ENCODE measurements at places on chromosomes 2 and 18. TPM values are rescaled to one million over a fixed set of nuclear protein-coding genes. Genes with fewer than 3 reads are reported as not detected.

Gene KCNJ3
- not detected for polyA plus RNA-seq

- no peak for DNase-seq
Measured at GRCh38 chr18:50956116-50956515, 11.7 kb upstream of the ELAC1 start.

Gene RELCH
- 11.7 TPM for polyA plus RNA-seq

DNA sequence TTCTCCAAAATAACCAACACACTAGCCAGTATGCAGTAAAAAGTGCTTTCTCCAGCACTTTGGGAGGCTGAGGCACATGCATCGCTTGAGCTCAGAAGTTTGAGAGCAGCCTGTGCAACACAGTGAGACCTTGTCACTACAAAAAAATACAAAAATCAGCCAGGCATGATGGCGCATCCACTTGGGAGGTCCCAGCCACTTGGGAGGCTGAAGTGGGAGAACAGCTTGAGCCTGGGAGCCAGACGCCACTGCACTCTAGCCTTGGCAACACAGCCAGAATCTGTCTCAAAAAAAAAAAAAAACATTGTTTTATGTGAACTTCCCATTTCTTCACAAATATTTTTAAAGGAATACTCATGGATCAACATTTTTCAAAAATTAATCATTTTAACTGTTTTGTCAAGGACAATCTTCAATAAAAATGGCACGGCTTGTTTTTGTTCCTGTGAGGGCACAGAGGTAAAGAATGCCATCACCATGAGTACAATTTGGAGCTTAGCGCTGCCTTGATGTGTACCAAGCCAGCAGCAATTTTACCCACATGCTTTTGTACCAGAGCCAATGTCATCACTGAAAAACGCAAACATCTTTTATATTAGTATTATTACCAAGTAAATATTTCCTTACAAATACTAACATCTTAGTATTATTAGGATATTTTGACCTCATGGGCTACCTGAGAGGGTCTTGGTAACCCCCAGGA is 26.7 kb downstream of the RAB1A start:
- DNase-seq, result no peak

- no peak for DNase-seq
Measured at GRCh38 chr18:4058179-4058578, 396.9 kb downstream of the DLGAP1 start.

DNA sequence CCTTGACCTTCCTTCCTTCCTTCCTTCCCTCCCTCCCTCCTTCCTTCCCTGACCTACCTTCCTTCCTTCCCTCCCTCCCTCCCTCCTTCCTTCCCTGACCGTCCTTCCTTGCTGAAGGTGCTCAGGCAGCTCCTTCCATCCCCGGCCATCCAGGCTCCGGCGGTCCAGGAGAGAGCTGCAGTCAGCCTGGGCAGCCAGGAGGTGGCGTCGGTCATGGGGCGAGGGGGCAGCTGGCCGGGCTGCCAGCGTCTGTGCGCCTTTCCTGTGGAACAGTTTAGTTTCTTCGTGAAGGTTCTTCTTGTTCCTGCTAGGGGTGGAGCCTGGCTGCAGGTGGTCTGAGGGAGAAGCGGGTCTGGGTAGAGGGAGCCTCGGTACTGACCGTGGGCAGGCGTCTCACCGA is 15.7 kb downstream of the GPR35 start:
- no peak for DNase-seq

- DNase-seq, result no peak
Measured at GRCh38 chr18:9700261-9700796, 7.8 kb upstream of the RAB31 start.

- DNase-seq, result no peak
Measured at GRCh38 chr2:66000901-66001300, 434.0 kb upstream of the MEIS1 start.

Gene ARHGAP15
- polyA plus RNA-seq, result 65.9 TPM

- no peak for DNase-seq
Measured at GRCh38 chr18:50396005-50396660, 21.3 kb downstream of the SKA1 start.

- peak; percentile 76 for DNase-seq
Measured at GRCh38 chr18:58991167-58991798, 126.6 kb downstream of the ZNF532 start.

DNA sequence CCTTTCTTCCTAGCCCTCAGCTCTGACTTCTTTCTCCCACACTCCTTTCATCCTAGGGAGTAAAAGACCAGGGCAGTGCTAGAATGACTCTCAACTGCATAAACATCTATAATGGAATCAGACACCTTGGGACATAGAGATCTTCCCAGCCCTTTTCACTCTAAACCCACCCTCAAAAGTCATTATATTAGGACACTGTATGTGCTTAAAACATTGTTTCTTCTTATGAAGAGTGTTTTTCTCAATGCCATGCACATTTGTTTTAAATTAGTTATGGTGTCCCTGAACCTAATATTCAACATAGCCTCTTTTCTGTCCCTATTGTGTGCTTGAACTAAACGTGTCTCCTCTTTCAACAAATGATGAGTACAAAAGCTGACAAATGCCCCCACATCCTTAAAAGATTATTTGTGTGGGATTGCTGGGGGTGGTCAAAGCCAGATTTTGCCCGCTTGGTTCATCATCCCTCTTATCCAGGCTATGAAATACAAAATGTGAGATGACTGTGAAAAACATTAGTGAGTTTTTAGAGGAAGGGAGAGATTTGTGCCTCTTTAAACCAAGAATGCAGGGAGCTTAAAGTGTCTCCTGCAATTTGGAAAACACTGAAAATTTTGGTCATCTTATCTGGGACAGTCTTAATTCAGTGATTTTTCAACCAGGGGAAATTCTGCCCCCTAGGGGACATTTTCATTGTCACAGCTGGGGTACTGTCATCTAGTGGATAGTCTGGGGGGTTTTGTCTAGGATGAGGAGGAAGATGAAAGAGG is 29.0 kb downstream of the SERPINB5 start:
- no peak for DNase-seq

DNA sequence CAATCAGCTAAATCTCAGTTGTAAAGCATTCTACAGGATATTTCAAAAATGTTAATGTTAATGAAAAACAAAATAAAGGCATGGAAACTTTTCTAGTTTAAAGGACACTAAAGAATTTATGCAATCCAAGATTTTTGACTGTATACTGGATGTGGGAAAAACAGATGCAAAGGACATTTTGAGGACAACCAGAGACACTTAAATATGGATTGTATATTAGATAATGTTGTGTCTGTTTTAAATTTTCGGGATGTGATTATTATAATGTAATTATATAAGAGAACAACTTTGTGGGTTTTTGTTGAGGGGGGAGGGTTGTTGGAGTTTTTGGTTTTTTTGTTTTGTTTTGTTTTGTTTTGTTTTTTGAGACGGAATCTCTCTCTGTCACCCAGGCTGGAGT is 30.9 kb downstream of the PSMA8 start:
- DNase-seq, result no peak

DNA sequence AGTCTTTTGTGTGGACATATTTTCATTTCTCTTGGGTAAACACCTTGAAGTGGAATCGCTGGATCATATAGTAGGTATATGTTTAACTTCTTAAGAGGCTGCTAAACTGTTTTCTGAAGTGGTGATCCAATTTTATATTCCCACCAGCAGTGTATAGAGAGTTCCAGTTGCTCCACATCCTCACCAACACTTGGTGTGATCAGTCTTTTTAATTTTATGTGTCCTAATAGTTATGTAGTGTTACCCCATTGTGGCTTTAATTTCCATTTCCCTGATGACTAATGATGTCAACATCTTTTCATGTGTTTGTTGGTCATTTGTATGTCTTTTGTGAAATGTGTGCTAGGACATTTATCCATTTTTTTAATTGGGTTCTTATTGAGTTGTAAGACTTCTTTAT is 56.9 kb downstream of the DGKD start:
- DNase-seq, result no peak

Gene CYTIP
- polyA plus RNA-seq, result 76.5 TPM

- no peak for DNase-seq
Measured at GRCh38 chr2:226818930-226819329, 16.9 kb upstream of the RHBDD1 start.

- no peak for DNase-seq
Measured at GRCh38 chr18:51164342-51164741, 33.1 kb downstream of the MEX3C start.

DNA sequence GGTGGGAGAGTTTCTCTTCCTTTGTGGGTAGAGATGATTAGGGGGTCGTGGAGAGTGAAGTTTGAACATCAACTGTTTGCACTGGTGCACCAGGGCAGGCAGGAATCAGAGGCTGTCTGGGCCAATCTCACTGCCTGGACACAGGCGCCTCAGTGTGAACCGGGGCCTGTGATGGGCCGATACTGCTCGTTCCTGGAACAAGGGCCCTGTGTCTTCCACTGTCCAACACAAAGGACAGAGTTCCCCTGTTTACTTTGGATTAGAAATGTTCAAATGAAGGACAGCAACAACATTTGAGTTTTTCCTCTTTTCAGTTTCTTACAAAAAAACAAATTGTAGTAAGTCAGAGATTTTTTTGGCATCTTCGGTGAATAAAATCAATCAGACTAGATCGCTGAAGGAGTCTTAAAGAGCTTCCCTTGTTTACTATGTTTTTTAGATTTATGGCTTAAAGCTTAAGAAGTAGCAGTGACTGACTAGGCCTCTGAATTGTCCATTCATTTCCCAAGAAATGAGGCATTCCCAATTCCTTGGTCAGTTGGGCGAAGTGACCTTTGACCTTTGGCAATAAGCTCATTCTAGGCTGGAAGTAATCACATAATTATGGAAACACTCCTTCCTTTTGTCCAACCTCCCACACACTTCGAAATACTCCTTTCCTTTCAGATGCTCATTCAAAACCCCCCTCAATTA is 11.6 kb upstream of the TGFA start:
- no peak for DNase-seq

Gene POMC
- 11.0 TPM for polyA plus RNA-seq

Gene LOXHD1
- polyA plus RNA-seq, result not detected

GRCh38 chr18:12431561-12431960 is 23.8 kb downstream of the PRELID3A start:
- no peak for DNase-seq

- no peak for DNase-seq
Measured at GRCh38 chr2:7146151-7146550, 228.9 kb downstream of the RNF144A start.

Gene RBKS
- 1.00 TPM for polyA plus RNA-seq

GRCh38 chr2:15814403-15814802 is 125.9 kb upstream of the MYCN start:
- no peak for DNase-seq

DNA sequence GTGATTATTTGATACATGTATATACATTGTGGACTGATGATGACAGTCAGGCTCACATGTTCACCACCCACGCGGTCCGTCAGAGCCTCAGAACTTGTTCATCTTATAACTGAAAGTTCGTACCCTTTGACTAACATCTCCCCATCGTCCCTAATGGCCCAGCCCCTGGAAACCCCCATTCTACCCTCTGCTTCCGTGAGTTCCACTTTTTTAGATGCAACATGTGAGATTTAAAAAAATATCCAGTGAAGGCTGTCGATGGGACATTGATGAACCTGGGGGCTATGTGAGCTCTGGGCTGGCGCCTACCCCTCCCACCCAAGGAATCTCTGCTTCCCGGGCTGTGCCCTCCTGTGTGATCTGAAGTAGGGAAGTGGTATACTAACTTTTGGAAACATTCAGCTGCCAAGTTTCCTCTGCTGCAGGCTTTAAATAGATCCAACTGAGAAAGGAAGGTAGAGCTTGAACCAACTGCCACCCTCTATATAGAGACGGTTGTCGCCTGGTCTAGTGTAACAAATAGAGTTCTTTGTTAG is 163.8 kb downstream of the FAM210A start:
- DNase-seq, result peak; percentile 93

GRCh38 chr2:98155291-98155690 is 68.3 kb downstream of the VWA3B start:
- DNase-seq, result no peak

Gene FKBP7
- 14.7 TPM for polyA plus RNA-seq

Gene LCT
- not detected for polyA plus RNA-seq

DNA sequence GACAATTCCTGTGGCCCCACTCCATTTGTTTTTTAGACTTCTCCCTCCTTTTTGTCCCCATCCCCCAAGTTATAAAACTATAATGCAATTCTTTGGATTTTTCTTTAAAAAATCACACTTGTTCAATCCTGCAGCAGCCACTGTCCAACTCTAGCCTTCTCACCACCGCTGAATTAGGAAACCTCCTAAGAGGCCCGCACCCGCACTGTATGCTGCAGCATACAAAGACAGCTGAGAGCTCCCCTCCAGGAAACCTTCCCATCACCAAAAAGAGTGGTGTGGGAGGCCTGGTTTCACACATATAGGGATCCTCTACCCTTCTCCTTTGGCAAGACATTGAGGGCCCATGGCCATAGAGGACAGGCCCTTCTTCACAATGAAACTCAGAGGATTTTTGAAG is 2.9 kb downstream of the PCGF1 start:
- no peak for DNase-seq

- DNase-seq, result no peak
Measured at GRCh38 chr2:97660775-97661389, 3.0 kb downstream of the ACTR1B start.

DNA sequence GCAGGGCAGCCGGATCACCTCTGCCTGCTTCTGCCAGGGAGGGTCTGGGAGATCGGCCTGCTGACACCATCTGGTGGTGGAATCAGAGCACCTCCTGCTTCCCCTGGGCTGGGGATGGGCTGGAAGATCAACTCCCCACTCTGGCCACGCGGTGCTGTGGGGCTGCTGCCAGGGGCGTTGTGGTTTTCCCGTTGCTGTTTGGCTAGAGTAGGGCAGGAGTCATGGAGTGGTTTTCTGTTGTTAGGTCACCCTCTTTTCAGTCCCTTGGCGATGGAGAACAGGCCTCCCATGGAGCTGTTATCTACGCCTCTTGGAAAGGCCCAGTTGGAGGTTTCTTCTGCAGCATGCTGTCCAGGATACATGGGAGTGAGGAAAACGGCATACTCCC is 15.2 kb downstream of the BCL2L11 start:
- DNase-seq, result no peak

DNA sequence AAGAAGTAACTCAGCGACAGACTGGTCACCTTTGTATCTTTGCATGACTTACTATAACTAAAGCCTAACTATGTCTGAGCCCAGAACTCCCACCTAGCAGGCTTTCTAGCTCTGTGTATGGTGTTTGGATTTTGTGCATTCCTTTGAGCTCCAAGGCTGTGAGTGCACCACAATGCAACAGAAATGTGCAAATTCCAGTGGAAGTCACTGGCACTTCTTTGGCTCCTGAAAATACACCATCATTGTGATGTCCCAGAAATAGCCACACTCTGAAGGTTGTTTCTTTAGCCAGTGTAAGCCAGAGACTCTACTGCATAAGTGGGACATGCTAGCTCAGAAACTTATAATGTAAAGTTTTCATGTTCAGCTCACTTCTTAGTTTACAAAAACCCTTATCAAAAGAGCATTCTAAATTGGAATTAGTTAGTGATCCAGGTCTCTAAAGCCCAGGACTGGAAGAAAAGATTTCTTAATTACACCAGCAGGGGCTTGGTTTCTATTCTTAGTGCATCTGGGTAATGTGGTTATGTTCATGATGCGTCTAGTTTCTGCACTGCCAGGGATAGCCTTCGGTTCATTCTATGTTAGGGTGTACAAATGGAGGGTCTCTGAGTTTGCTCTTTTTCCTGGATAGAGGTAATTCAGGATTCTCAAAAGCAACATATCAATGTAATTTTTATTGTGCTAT is 1239.5 kb upstream of the ZEB2 start:
- no peak for DNase-seq

- DNase-seq, result no peak
Measured at GRCh38 chr2:391696-392095, 103.8 kb upstream of the ALKAL2 start.

- DNase-seq, result no peak
Measured at GRCh38 chr2:88099798-88100488, 27.9 kb downstream of the FABP1 start.

- DNase-seq, result no peak
Measured at GRCh38 chr2:14494759-14495158, 137.8 kb upstream of the LRATD1 start.

GRCh38 chr2:236552212-236552542 is 17.4 kb upstream of the ACKR3 start:
- no peak for DNase-seq
